ENCODE measurements at places on chromosomes 7 and 10.

DNA sequence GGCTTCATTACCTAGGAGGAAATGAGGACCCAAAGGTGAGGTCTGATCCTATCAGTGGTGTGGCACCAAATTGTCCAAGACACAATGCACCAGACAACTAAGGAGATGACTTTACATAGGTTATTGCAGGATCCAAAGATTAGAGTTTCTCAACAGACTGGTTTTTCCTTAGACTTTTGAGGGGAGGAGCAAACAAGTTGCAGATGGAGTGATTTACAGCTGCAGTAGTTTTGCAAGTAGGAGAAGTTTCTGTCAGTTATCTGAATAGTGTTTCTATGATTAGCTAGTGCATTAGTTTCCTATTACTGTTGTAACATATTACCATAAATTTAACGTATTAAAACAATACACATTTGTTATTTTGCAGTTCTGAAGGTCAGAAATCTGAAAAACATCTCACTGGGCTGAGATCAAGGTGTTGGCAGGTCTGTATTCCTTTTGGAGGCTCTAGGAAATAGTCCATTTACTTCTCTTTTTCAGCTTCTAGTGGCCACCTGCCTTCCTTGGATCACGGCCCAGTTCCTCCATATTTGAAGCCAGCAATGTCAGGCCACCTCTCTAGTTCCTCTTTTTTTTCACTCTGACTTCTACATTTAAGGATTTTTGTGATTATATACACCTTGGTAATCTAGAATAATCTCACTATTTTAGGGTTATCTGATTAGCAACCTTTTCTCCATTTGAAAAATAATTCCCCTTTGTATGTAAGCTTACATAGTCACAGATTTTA, 994.9 kb downstream of the REEP3 start:
- DNase-seq: no peak

- DNase-seq: peak; percentile 11
Observed at GRCh38 chr10:99870123-99870730, 87.8 kb downstream of the ABCC2 start.

DNA sequence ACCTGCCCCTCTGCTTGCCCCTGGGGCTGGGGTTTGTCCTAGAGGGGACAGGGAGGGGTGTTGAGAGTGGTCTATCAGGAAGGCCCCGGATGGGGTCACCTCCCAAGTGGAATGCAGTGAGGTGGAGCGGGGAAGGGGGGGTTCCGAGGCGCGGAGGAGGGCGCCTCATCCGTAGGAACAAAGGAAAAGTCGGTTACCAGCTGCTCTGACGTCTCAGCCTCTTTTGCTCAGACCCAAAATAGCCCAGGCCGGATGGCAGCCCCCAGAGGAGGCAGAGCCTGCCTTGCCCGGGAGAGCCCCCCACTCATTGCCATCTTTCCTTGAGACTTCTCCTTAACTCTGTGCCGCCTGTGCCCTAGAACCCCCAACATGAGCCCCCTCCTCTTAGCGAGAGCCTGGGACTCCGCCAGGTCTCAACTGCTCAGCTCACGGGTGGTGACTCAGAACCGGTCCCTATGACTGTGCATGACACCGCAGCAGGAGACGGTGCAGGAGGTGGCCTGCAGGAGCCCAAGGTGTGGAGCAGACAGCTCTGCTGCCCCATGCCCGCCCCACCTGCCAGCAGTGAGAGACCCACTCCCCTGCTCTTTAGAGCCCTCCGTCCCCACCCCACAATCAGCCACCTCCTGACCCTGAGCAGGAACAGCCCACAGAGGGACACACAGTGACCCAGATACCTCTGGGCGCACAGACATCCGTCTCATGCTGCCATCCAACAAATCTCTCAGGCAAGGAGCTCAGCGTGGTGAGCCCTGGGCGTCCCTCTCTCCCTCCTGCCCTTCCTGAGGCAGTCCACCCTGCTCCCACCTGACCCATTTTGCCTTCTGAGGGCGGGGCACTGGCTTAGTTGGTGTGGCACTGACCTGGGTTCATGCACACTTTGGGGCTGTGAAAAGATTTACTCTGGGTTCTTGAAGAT, 13.1 kb downstream of the STX1A start:
- peak; percentile 36 for DNase-seq

DNA sequence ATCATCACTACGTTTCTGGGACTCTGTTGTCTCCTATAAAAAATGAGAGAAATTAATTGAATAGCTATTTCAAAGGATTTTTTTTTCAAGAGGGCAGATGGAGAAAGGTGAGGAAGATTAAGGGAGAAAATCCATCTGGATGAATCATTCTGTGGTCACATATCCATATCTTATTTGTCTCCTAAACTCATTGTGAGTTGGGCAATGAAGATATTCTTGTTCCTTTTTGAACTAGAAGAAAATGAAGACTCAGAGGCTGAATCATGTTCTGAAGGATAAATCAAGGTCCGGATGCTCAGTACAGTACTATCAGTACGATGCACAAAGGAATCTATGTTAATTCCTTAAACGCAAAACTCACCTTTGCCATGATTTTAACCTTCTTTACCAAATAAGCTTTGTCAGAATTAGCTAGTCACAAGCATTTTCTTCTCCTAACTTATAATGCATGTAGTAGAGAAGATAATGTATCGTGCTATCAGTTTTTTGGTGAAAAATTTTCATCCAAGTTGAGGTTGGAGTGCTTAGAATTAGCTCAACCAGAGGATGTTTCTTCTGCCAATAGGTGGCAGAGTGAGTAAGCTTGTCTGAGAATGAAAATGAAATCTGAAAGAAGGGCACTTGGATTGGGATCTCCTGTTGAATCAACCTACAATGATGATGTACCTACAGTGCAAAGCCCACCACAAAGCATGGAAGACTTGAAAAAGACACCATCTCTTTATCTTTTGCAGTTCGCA, 446.9 kb downstream of the KIF20B start:
- no peak for DNase-seq

DNA sequence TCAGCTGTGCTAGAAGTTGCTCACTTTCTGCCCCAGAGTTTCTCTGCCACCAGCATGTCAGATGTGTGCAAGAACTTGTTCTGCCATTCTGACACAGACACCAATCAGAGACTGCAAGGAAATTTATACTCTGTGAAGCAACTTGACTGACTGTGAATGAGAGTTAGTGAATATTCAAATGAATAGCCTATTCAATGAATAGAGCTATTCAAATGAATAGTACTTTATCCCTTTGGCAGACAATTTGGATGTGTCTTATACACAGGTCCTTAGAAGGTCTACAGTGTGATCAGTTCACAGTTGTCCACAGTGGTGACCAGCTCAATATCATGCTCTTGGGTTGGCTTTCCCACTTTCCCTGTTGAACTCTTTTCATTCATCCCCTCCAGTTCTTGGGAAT, 138.1 kb downstream of the MACC1 start:
- DNase-seq: no peak

GRCh38 chr10:6395606-6396005, 184.5 kb downstream of the PRKCQ start:
- no peak for DNase-seq

DNA sequence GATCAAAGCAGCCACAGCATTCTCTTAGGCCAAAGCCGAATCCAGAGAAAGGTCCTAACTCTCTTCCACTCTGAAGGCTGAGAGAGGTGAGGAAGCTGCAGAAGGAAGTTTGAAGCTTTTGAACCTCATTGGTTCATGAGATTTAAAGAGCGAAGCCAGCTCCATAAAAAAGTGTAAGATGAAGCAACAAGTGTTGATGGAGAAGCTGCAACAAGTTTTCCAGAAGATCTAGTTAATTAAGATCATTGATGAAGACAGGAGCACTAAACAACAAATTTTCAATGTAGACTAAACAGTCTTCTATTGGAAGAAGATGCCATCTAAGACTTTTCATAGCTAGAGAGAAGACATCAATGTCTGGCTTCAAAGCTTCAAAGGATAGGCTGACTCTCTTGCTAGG, 17.7 kb upstream of the GALNTL5 start:
- no peak for DNase-seq

DNA sequence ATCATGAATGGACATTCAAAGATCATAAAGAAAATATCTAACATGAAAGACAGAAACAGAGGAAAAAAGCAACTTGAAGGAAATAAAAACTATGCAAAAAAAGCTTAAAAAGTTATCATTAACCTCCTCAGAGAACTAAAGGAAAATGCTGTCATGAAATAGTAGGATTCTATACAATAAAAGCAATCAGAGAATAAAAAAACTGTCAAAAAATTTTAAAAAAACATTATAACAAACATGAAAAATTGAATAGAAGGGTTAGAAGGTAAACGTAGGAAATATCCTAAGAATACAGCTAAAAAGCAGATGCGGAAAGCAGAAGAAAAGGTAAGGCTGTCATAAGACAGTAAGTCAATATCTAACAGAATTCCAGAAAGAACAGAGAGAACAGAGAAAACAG, 44.8 kb downstream of the SGMS1 start:
- no peak for DNase-seq

GRCh38 chr7:36565792-36566356, 158.4 kb downstream of the AOAH start:
- no peak for DNase-seq

DNA sequence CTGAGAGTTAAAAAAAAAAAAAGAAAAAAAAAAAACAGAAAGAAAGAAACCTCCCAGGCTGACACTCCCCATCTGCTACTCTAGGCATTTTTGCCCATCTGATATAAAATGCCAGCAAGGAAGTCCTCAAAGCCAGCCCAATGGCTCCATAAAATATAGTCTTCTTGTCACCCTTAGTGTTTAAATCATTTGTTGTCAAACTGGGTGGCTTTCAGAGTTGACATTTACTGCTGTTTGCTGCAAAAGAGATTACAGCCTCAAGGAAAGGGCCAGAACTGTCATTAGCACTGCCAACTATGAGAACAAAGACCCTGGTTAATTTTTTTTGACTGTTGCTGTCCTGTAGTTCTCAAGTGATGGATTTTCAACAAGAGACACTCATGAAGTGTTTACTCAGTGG, 86.5 kb downstream of the TRIL start:
- no peak for DNase-seq

DNA sequence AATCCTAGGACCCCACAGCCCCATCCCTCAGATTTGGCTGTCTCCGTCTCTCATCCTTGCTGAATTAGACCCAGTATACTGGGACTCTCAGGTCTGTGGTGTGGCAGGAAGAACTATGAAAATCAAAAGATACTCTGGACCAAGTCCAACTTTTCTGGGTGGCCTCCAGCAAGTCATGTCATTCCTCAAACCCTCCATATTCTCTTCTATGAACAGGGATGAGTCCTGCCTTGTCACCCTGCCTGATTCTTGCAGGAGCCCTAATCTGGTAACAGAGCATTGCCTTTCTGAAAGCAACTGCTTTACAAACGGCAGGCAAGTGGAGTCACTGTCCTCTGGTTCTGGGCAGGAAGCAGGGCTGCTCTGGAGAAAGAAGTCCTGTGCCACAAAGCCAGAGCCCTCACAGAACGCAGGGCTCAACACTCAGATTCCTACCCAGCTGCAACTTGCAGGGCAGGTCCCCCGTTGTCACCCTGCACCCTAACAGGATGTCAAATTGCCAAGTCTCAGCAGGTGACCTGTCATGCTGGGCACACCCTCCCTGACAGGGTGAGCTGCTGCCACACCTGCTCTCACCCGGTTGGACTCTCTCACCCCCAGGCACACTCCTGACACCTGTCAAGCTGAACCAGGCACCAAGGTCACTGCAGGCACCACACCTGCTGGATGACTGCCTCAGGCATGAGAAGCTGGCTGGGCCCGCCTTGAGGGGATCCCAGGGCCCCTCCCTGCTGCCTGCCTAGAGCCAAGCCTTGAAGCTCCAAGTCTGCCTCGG, 227.7 kb downstream of the KCNMA1 start:
- no peak for DNase-seq

DNA sequence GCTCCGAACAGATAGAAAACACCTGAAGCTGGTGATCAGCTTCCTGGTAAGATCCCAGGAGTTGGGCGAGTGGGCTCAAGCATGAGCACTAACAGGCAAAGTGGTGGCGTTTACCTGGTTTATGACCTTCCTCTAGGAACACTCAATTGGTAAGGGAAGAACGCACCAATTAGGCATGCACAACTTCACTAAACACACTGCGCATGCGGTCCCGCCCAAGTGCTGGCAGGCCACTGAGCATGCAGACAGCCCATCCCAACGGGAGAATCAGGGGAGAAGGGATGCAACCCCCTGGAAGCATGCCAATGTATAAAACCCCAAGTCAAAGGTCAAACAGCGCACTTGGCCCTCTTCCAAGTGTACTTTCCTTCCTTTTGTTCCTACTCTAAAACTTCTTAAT, 70.4 kb downstream of the LYZL2 start:
- DNase-seq: no peak

DNA sequence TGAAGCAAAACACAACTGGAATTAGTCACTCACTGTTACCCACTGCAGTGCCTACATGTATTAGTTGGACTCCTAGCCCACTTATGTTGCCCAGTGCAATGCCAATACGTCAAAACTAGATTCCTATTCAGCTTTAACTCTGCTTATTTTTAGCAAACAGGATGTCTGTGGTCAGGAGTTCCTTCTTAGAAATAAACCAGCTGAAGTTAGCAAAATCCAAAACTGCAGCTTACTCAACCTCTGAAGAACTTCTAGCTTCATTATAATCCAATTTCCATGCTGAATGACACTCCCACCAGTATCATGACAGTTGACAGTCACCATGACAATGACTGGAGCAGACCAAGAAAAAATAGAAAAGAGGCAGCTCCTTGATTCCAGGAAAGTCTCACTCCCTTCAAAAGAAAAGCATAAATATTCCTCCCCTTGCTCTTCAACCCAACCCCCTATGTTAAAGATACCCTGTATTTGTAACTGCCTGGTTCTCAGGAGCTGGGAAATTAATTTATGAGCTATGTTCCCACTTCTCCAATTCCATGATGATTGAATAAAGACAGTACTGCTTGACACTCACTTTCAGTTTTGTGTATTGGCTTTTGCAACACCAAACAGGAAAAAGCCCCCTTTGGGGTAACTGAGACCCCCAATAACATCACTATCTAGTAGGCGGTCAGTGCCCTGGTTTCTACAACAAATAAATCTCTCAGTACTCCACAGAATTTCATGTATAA, 327.4 kb downstream of the SORCS1 start:
- no peak for DNase-seq

DNA sequence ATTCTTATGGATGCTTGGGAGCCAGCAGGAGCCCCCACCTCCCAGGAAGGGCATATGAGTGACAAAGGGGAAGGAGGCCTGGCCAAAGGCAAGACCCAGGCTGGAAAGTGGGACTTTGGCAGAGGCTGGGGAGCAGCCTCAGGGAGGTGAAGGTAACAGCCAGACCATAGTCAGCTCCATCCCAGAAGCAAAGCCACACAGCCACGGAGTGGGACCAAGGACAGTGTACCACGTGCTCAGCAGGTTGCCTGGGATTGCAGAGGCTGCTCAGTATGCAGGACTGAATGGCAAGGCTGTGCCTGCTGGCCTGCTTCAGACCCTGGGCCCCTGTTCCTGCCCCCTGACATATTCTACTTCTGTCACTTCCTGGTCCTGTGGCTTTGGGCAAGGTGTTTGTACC, 17.6 kb upstream of the GPR26 start:
- no peak for DNase-seq

GRCh38 chr10:26156019-26156418, 60.6 kb upstream of the GAD2 start:
- no peak for DNase-seq

DNA sequence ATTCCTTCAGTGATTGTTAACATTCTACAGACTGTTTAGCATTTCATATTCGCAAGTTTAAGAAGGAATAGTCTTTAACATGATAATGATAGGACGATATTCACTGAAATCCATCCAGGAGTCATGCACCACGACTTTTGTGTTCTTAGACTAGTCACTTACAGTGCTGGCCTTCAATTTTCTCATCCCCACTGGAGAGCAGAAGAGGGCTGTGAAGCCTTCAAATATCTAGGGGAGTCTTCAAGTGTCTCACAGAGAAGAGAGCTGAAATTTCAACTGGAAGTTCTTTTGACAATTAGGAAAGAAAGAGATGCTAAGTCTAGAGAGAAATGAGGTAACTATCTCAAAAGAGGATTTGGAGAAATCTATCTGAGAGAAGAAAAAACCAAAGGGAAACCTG, 43.8 kb upstream of the TAS2R16 start:
- no peak for DNase-seq
